GM03348 (cell line): ENCODE measurements at places on chromosomes 2 and 18.

DNA sequence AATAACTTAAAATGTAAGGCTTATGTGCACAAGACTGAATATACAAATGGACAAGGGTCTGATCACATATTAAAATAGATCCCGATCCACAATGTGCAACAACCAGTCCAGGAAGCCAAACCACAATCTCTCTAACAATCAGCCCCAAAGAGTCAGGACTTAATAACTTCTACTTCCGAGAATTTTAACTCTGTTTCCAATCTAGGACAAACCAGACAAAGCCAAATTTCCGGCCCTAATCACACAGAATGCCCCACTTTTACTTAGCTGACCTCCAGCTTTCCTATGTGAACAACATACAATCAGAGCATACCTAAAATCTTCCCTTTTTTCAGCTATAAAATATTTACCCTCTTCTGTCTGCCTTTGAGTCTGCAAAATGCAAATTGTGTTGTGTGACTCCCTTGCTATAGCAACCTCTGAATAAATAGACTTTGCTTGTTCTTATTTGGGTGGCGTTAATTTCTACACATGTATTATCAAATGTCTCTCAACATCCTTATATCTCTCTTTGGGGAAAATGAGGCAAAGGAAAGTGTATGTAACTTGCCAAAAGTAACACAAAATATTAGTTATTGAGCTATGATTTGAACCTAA, 381.9 kb upstream of the MC4R start:
- DNase-seq, result no peak

DNA sequence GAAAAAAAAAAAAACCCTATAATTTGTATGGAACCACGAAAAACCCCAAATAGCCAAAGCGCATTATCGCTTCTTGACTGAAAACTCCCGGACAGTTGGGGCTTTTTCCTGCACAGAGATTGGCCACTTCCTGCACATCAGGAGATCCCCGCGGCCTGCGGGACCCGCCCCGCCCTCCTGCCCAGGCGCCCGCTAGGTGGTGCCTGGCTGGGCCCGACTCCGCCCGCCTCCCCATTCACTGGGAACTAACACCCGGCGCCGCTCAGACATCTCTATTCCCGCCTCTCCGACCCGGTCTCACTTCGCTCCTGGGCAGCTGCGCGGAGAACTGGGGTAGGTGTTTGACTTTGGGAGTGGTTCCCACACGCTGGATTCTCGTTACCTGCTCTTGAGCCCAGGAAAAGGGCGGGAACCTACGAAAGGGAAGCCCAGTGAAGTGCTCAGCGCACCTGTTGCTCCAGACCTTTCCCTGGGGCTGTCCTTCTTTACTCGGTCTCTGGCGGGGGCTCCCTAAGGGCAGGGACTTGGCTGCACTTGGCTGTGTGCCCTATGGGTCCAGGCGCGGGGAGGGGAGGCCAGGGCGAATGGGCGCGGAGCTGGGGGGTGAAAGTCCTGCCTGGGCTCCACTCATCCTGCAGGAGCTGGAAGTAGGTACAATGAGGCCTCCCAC, at the start of gene HMSD:
Gene HMSD (plus strand): TSS at position 234 of the 670 bp plus-strand sequence. CDS start 4,155 bp downstream, outside the sequence.
- DNase-seq, result peak; percentile 62

DNA sequence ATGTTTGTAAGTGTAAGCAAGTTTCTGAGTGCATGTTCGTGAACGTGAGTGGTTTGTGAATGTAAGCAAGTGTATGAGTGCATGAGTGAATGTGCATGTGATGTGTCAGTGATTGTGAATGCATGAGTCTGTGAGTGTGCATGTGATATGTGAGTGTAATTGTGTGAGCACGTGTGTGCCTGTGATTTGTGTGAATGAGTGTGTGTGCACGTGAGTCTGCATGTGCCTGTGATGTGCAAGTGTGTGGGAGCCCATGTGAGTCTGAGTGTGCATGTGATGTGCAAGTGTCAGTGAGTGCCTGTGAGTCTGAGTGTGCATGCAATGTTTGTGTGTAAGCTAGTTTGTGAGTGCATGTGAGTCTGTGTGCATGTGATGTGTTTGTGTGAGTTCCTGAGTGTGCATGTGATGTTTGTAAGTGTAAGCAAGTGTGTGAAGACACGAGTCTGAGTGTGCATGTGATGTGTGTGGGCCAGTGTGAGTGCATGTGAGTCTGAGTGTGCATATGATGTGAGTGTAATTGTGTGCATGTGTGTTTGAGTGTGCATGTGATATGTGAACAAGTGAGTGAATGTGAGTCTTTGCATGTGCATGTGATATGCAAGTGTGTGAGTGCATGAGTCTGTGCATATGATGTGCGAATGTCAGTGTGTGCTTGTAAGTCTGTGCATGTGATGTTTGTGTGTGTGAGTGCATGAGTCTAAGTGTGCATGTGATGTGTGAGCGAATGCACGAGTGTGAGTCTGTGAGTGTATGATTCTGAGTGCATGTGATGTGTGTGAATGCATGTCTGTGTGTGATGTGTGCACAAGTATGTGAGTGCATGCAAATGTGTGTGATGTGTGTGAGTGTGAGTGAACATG, 45.1 kb downstream of the COPS8 start:
- DNase-seq, result no peak

- DNase-seq, result no peak
Measured at GRCh38 chr18:77554061-77554460, 304.4 kb downstream of the GALR1 start.

DNA sequence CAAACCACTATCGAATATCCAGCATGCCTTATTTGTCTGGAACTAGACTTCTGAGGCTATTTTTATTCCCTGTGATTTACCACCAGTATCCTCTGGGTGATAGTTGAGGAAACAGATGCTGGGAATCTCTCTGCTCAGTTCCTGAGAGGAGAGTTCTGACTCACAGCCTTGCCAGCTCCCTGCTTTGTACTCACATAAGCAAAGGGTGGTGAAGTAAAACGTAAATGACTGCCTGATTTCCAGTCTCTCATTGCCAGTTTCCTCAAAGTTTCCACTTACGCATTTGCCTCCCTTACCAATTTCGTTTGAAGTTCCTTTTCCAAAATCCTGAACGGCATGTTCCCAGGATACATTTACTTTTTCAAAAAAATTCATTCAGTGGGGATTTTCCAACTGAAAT, 69.2 kb upstream of the HNRNPA3 start:
- DNase-seq, result peak; percentile 61

GRCh38 chr18:76979111-76979751, 153.4 kb downstream of the MBP start:
- no peak for DNase-seq

DNA sequence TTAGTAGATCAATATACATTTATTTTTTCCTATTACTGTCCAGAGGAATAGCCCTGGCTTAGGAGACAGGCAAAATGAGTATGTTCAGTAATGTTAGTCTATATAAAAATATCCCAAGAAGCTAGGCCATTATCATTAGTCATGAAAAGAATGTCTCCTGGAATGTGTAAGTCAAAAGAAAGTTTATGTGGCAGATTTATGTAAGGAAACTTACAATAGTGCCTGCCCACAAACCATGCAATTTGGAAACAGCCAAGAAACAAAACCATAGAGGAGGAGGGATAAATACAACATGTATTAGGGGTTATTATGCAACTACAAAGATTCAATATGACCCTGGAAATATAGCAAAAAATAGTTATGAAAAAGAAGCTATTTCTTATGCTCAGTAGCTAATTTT, 96.3 kb downstream of the NOL4 start:
- DNase-seq, result peak; percentile 4

DNA sequence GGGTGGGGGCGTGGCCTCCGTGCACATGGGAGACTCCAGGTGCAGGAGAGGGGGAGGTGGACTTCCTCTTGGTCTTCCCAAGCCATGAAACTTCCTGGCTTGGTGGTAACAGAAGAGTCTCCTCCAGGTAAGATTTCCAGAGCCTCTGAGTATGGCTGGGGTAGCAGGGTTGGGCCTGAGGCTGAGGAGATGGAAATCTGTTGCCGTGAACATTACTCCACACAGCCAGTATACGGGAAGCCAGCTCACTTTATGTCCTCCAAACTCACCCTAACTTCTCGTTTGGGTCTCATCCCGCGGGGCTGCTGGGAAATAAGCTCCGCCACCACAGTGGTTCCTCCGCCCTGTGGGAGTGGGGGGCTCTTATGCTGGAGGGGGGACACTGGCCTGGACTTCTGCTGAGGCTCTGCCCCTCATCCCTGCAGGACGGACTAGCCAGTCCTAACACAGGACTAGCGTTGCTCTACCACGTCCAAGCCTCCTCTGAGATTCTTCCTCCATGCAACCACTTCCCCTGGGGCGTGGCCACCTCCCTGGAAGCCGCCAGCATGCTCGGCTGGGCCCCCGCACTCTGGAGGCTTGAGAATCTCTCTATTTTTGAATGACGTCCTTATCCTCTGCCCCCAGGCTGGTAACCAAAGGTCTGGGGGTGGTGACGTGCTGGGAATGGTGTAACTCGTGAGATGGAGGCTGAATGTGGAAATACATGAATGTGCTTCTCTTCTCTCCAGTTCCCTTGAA, 777 bp upstream of the RAB17 start:
- no peak for DNase-seq

DNA sequence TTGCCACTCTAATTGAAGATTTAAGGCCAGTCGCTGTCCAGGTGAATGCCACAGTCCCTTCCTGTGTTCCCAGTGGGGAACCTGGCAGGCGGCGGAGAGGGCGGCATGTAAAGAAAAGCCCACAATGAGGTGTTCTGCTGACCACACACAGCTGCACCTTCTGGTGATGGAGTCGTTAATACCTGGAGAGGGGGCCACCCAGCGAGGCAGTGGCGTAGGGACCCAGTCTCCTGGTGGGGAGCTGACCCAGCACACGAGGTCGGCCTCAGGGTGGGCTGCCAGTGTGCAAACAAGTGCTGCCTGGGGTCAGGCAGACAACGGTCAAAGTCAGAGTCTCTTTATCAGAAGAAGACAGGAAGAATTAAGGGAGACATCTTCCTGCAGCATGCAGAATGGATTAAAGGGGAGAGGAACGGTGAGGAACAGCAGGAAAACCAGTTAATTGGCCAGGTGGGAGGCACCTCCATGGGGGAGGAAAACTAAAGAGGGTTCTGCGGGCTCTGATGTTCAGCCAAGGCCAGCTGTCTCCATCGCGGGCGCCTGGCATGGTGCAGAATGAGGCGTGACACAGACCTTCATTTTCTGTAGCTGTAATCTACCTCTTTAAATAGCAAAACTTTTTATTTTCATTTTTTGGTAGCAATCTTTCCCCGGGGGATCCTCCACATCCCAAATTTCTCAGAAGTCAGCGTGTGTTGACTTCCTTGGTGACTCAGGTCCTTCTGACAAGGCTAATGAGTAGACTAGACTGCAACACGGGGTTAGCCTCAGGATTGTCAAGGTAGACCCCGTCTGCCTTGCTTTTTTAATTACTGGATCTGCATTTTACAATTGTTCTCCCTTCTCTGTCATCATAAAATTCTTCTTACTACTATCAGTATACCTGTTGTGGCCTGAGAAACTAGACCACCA, 78.3 kb downstream of the SMAD7 start:
- peak; percentile 70 for DNase-seq

DNA sequence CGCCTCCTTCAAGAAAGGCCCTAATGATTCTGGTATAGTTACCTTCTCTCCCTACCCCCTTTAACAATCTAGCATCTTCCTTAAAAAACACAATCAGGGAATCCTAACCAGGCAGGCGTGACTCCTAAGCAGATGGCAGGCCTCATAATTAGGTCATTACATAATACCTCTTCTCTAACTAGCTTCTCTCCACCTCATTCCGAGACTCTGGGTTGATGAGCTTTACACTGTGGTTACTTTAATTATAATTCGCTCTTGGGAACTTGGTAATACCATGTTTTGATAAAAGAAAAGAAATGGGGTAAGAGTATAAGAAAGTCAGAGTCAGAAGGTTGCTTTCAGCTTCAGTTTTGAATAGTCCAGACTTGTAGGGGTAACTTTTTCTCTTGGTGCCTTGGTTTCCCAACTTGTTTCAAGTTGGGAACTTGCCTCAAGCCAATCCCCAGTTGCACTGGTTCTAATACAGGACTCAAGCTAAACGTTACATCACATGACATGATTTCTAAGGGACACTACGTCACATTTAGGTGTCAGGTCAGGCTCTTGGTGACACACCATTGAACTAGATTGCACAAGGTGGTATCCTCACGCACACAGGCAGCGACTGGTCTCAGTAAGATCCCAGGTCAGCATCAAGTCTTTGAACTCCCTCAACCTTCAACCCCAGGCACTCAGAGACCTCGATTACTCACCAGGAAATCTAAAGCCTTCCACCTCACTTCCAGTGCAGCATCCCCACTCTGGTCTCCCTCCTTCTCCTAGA, 59.2 kb downstream of the AAK1 start:
- no peak for DNase-seq

DNA sequence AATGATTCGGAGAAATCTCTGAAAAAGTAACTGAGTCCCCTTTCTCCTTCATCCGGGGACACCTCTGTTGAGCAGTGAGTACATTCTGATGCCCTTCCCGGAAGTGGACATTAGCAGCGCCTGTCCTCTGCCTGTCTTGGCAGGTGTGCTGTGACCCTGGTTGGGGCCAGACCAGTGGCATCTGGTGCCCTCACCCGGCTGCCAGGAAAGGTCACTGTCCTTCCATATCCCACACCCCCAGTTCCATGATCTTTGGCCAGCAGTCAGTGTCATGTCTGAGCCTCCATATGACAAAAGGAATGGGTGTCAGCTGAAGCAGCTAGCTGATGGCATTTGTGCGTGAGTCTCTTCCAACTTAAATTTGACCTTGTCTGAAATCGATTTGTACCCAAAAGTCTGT, 128.1 kb downstream of the NCK2 start:
- no peak for DNase-seq

- DNase-seq, result no peak
Measured at GRCh38 chr18:33277431-33277830, 163.1 kb downstream of the CCDC178 start.

DNA sequence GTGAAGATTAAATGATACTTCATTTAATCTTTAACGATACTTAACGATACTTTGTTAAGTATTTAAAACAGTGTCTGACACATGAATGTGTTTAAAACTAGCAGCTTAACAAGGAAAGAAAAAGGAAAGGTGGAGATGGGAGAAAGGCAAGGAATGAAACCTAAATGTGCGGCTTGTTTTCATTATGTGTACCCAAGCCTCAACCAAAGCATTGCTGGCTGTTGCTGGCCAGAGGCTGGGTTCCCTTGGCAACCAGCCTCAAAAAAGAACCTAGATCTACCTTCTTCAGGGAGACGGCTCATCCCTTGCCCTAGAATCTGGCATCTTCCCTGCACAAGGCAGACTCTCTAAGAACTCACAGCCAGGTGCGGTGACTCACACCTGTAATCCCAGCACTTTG, 13.8 kb upstream of the PCBP1 start:
- no peak for DNase-seq

GRCh38 chr2:37833423-37833822, 91.7 kb upstream of the RMDN2 start:
- no peak for DNase-seq

DNA sequence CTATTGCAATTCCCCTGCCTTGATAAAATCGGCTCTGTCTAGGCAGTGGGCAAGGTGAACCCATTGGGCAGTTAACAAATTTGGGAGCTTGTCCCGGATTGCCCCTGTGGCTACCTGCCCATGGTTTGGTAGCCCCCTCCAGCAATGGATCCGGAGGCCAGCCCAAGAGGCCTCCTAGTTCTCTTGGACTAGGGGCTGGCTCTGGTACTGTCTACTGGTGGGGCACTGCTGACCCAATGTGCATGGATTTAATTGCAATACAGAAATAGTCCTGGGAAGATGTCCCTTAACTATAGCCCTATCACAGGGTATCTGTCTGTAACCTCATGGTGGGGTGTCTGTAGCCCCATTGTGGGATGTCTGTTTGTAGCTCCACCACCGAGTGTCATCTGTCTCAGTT, 37.5 kb upstream of the SH3RF3 start:
- DNase-seq, result no peak
